CD4-positive, alpha-beta memory T cell (primary cell): ENCODE measurements at places on chromosomes 6 and 20.

DNA sequence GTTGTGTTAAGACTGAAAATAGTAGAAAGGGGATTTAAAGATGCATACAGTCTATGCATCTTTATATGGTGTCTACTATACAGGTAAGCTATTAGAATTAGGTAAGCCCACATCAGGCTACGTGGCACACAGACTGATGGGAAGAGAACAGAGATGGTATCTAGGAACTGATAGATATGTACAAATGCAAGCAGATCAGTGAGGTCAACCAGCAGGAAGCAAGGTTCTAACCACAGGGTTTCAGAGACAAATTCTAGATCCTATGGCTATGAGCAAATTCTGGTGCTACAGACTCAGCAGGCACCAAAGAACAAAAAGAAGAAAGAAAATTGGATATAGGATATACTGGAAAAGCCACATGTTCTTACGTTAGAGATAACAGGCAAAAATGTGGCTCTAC lies 110.6 kb downstream of the TRDN start:
- no peak for DNase-seq

- no peak for DNase-seq
Measured at GRCh38 chr6:166752097-166752496, 125.0 kb upstream of the RPS6KA2 start.

DNA sequence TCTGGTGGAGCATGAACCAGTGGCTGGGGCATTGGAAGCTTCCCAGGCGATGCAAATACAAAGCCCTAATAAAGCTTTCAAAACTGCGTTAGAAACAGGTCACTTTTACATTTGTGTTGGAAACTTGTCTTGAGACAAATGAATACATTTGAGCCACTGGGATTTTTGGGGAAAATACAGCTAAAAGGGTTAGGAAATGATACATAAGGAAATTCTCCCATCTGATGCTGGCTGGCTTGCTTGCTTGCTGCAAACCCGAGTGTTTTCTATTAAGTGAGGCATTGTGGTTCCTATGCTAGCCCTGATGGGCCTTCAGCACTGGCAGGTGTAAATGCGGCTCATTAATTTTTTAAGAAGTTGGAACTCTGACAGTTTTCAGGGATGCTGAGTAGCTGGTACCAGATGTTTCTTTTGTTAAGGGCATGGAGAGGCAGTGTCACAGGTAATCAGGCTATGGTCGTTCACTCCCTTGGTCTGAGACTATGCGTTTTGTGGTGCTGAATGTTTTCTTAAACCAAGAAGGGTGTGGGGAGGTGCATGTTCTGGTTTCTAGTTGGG lies 35.2 kb downstream of the RREB1 start:
- DNase-seq: no peak

DNA sequence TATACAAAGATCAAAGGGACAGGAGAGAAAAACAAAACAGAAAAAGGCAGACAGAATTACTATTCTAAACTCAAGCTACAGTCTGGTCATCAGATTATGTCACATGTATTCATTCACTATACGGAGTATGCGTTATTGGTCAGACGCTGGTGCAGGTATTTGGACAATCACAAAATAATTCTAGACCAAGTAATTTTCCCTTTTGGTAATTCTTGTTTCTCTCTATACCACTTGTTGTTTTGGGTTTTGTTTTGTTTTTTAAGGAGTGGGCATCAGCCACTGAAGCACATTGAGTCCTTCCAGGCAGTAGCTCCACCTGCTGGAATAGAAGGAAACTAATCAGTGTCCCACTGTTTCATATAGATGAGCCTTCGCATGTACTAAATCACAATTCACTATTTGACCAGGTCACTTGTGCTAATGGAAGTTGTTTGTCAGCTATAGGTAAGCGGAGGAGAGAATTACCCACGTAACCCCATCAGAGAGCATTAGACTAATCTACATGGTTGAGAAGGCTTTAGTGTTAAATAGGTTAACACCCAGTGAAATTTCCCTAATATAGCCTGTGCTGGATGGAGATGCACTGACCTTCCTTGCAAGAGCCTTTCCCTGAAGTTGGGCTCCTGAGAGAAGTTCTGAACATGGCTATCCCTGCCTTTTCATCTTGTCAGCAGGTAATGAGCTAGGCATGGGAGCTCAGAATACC lies 77.9 kb downstream of the TNFAIP3 start:
- peak; percentile 41 for DNase-seq

GRCh38 chr6:100465701-100466409 lies 1.1 kb upstream of the SIM1 start:
- no peak for DNase-seq

DNA sequence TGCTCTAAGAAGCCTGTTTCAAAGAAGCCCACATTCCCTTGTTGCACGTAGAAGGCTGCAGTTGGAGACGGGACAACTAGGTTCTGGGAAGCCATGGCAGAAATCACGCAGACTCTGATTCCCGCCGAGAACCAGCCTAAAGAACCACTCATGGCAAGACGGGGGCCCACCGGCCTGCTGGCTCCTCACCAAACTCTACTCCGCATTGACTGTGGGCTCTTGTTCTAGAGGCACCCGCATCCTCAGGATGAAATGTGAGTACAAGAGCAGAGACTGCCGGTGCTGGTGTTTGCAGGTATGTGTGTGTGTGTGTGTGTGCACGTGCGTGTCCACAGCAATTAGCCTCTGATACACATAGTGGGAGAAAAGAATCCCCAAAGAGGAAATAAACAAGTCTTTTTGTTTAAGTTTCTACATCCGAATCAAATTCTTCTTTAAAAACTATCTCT lies 42.3 kb upstream of the NR2E1 start:
- DNase-seq: no peak

GRCh38 chr6:138493413-138493812 lies 5.9 kb downstream of the NHSL1 start:
- DNase-seq: no peak
